ENCODE measurements at places on chromosomes 4 and X.

- no peak for DNase-seq
Observed at GRCh38 chr4:2281575-2282343, 19.9 kb upstream of the MXD4 start.

DNA sequence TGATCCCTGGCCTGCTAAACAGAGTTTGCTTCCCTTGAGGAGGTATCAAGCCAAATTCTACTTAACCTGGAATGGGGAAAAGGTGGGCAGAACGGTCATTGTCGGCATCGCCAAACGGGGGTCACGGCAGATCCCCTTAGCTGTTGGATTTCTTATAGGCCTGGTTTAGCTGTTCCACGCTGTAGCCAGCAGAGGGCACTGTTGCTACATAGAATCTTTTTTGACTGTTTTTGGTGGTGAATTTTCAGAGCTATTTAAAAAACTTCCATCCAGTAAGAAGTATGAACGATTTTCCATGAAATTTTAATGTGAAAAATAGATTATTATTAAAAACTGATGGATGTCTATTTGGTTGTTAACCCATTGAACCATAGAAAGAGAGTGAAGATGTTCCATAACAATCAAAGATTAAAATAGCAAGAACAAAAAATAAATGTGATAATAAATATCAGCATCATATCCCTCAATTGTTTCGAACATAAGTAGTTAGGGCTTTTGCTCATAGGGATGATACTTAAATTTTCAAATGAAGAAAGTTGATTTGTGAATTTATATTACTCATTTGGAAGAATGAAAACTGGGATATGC is 56.6 kb downstream of the LINC00632 start:
- peak; percentile 24 for DNase-seq

DNA sequence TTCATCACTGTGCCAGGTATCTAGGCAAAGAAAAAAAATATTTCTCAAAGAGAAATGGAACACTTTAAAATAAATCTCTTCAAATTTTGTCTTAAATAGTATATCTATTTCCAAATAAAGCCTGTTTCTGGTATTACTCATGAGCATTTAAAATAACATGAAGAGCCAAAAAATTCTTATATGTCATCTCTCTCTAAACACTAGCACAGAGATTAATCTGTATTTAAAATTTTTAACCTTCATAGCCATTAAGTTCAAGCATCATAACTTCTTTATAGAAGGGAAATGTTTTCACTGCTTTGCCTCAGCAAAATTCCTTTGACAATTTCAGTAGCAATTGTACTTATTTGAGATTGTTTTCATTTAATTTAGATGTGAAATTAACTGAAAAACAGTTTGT is 5.1 kb upstream of the CORIN start:
- no peak for DNase-seq

DNA sequence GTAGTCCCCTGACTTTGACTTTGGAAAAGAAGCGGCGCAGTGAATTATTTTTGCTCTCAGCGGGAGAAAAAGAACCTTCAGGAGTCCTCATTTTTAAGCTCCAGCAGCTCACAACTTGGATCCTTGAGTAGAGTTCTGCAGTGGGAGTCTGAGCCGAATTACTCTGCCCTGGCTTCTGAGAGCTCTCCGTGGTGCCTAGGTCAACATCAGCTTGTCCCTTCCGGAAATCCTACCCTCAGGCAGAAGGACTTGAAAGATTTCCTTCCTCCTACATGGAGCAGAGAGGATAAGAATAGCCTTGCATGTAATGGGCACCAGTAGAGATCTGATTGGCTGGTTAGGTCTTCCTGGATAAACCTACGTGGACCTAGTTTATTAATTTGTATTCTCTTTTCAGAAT is 549.7 kb upstream of the TENM3 start:
- no peak for DNase-seq

- DNase-seq, result no peak
Observed at GRCh38 chrX:139332441-139332840, 198.1 kb upstream of the F9 start.

GRCh38 chr4:100248476-100248875 is 58.2 kb upstream of the DDIT4L start:
- no peak for DNase-seq

DNA sequence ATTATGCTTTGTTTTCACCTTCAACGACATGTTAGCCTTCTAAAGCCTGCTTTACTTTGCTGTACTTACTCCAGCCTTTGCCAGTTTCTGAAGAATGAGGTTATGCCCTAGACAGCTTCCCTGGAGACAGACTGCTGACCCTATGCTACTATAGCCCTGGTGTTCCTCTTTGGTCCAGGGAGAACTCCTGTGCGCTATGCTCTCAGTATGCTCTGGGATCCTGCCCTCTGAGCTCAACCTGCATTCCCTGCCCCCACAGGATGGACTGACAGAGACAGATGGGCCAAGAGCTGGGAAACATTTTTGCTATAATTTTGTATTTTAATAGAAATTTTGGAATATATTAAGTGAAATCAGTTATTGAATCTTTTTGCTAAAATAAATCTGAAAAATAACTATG is 425.9 kb downstream of the TMA16 start:
- no peak for DNase-seq

GRCh38 chr4:1794809-1795298 is 1.8 kb downstream of the FGFR3 start:
- DNase-seq, result no peak

DNA sequence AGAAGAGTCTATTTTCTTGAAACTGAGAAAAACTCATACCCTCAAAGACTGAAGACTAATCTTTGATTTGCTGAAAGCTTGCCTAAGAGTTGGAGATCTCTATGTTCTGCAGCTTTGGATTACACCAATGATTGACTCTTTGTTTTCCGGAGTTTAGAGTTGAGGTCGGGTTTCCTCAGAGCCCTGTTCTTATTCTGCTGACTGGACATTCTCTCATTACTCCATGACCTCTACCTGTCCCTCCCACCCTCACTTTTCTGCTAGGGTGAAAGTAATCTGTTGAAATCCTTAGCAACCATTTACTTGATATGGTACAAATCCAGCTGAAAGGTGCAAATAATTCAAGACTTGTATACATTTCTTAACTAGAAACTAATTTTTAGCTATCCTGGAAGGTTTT is 421.5 kb upstream of the FRG1 start:
- DNase-seq, result no peak

- DNase-seq, result no peak
Observed at GRCh38 chr4:168719725-168720124, 222.9 kb downstream of the PALLD start.

- no peak for DNase-seq
Observed at GRCh38 chr4:6621556-6621927, 18.9 kb upstream of the MRFAP1 start.

Data from HCEC 1CT (cell line).